ENCODE measurements at places on chromosomes 5 and 9. TPM values are rescaled to one million over a fixed set of nuclear protein-coding genes. Genes with fewer than 3 reads are reported as not detected.

DNA sequence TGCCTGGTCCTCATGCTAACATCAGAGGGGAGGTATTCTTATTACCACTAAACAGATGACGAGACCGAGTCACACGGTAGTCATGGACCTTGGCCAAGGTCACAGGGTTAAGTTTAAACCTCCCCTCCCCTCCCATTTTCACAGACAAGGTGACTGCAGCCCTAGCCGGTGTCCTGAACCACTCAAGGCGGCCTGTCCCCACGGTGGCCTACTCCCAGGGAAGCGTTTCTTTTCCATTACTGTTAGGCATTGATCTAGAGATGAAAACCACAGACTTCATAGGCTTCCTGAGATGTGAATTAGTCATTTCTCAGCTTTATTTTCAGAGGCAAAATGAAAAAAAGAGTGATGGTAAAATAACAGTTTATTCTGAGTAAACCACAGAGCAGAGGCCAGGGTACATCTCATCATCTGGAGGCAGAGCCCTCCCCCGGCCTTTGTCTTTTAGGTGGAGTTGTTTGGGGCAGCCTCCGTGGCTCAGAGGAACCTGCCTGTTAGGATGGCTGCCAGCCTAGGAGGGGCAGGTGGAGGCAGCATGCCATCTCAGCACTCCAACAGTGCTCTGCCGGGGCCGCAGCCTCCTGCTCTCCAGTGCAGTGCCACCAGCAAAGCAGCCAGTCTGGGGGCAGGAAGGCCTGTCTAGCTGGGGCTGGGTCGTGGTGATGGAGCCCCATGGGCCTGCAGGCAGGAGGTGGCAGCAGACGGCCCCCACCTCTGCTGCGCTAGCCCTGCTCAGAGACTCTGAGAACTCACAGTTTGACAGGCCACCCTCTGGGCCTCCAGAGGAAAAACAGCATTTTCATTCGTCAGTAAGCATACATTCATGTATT, 71.2 kb downstream of the RAPGEF1 start:
- peak; percentile 74 for DNase-seq

ROR2 gene
- total RNA-seq, result 0.55 TPM

- no peak for DNase-seq
Observed at GRCh38 chr5:57455511-57456455, 26.8 kb downstream of the ACTBL2 start.

DNA sequence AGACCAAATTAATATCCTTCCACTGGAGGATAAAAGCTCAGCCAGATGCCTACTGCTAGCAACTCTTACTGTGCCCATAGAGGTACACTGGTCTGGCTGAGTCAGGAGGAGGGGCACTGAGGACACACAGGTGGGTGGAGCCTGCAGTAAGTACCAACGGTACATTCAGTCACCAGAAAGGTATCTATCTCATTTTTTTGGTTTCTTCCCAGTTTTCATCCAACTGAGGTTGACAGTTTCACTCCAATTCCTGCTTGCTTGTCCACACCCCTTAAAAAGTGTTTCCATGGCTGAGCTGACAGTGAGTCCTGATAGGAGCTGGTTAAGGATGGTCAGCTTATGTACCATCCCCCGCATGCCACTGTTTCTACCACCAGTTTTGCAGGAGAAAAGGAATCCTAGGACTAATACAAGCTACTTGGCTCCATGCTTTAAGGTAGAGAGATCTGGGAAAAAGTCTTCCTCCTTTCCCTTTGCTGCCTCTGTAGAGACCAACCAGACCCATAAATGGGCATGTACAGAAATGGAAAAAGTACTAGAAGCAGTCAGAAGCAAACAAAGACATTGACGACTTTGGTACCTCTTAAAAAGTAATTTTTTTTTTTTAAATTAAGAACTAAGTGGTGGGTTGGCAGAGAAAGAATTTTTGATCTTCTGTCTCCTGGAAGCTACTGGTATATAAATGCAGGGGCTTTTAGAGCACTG, 3.2 kb downstream of the ELL2 start:
- no peak for DNase-seq

BSPRY gene
- 2.0 TPM for total RNA-seq

DNA sequence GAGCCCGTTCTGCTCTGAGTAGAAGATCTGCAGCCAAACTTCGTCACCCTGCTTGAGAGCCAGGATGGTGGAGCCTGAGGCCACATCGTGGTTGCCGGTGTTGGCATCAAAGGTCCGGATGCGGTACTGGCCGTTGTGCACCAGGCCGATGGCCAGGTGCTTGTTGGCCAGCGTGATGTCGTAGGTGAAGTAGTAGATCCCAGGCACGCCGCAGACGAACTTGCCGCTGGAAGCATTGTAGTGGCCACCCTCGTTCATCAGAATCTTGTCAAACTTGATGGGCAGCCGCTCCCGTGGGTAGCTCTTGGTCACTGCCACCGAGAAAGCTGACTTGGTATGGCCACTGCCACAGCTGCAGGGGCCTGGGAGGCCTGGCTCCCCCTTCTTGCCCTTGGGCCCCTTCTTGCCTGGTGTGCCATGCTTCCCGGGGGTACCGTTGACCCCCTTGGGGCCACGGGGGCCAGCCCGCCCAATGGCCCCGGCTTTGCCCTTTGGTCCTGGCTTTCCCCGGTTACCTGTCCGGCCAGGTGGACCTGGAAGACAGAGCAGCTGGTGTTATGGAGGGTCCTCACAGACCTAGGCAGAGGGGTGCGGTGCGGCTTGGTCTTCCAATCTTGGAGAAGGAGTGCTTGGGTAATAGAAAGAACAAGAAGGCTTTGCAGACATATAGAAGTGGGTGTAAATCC, 21.0 kb downstream of the C1QTNF2 start:
- DNase-seq, result no peak

DNA sequence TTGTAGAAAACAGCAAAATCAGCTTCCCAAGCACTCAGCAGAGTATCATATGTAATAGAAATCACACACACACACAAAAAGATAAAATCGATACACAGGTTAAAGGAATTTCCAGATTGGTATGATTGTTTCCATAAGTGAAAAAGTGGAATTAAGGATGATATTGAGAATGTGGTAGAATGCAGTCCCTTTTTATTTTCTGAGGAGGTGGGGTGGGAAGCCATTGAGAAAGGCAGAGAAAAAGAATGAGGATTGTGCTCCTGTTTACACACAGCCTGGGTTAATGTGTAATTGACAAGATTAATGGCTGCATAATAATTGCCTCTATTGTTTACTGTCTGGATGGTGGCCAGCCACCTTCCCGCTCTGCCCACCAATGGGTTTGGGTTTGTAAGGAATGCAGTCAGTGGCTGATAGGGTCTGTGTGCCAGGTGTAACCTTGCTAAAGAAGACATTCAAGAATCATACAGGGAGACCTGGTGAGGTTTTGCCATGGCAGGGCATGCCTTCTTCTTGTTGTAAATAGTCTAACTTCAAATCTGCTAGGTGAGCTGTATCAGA, 177.2 kb upstream of the MAP3K1 start:
- DNase-seq, result no peak

DMRTA1 gene
- total RNA-seq, result not detected

DNA sequence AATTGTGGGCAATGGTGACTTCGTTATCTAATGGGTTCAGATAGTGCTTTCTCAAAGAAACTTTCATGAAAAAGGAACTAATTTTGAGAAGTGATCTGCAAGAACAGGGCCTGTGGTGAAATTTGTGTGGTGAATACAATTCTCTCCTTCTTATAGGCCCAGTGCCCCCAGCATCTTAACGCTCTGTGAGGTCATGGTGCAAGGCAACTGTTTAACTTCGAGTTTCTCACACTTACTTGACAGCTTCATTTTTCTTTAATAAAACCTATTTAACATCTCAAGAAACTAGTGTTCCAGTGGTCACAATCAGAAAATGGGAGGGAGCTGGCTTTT, 69.2 kb downstream of the FAM114A2 start:
- no peak for DNase-seq

SLIT3 gene
- not detected for total RNA-seq

TRAF1 gene
- 64.3 TPM for total RNA-seq

DNA sequence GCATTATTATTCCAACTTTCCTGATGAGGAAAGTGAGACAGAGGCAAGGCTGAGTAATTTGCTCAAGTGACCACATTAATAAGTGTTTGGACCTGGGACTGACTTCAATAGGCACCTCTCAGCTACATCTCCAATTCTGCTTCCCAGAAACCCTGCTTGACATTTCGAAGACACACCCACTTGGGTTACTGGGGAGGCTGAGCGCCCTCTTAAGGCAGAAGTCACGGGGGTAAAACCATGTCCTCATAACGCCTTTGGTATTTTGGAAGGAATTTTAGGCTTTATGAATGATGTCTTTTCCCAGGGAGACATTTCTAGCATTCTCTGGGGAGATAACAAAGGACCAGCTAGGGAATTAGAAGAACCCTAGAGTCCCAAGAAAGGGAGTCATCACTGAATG, 53.3 kb downstream of the TRPC7 start:
- DNase-seq, result no peak

TNC gene
- not detected for total RNA-seq

GRCh38 chr9:18274693-18275092, 199.3 kb upstream of the ADAMTSL1 start:
- DNase-seq, result no peak

CNTFR gene
- total RNA-seq, result not detected

DNA sequence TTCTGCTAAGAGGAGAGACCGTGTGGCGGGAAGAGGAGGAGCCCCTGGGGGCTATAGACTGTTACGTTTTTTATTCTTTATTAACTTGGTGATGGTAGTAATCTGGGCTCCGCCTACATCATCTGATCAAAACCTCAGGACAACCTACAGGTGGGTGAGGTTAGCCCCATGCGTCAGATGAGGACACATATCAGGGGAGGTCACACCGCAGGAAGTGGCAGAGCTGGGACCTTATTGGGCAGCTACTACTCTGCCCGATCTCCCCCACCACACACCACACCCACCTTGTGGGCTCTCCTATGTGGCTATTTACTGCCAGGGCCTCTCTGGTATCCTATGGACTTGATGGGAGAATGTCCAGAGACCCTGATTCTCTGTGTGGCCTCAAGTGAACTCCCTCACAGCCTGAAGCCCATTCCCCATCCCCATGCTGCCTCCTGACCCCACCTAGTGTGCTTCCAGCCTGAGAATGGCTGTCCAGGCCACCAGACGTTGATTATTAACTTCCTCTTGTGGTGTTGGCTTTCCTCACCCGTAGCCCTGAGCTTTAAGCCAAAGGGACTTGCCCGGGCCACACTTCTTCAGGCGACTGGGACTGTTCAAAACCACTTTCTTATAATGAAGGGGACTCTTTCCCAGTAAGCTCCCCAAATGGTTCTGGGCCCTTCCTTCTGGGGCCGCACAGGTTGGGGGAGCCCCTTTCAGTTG, 8.2 kb downstream of the UNC5A start:
- DNase-seq, result peak; percentile 27

IFNB1 gene
- total RNA-seq, result not detected

DNA sequence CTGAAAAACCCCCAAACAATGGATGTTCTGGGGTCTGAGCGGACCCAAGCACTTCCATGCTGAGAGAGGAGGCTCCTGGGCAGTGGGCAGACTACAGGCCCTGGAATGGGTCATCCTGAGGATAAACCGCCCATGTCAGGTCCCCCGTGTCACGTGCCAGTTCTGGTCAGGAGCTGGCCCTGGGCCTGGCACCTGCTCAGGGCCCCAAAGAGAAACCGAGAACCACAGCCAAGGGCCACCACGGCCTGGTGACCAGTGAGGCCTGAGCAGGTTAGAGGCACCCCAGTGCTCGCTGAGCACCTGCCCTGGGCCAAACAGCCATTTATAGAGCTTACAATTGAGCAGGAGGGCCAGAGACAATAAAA, 15.8 kb downstream of the LMAN2 start:
- DNase-seq, result no peak

GRCh38 chr5:28880936-28881335, 1842.5 kb upstream of the CDH9 start:
- no peak for DNase-seq

DNA sequence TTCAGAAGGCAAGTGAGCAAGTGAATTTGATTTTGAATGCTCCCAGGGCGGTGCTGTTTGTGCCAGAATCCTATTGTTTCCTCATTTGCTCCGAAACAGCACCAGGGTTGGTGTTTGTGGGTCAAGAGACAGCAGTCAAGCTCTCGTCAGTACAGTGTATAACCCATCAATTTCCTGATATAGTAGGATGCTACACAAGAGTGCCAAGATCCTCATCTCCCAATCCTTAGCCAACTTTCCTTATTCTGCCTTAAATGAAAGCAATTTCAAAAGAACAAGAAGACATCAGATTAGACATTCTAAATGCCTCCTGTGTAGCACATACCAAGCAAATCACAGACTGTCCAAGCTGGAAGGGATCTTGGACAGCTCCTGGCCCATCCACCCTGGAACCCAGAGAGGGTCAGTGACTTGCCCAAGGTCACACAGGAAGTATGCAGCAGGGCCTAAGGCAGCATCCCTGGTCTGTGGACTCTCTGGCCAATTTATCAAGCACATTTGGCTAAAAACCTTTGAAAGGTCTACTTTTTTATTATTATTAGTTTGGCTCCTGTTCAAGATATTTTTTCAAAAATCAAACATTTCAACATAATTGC, 4.5 kb downstream of the WHRN start:
- no peak for DNase-seq

RNF180 gene
- total RNA-seq, result not detected

MELK gene
- 66.0 TPM for total RNA-seq

PCDHB12 gene
- not detected for total RNA-seq

All from activated CD4-positive, alpha-beta T cell treated with anti-CD3 and anti-CD28 coated beads, Interleukin-2, amount 10 ng/mL, durations not matched to agents 7 days and 5 days (primary cell).